ENCODE measurements at places on chromosomes 5 and 9.

DNA sequence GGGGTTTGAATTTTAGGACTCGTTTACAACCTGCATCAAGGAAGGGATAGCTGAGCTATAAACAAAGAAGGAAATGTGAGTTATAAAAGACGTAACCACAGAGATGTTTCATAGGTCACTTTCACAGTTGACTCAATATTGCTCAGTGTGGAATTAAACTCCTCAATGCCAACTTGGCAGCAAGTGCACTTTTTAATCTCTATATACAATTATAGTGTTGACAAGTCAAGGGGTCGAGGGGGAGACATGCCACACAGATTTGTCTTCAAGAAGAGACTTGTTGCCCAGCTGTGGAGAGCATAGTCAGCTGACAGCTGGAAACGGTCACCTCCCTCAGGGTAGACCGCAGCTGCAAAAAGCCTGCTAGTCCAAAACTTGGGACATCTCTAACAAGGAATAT is 163.4 kb upstream of the DMAC1 start:
- no peak for DNase-seq

DNA sequence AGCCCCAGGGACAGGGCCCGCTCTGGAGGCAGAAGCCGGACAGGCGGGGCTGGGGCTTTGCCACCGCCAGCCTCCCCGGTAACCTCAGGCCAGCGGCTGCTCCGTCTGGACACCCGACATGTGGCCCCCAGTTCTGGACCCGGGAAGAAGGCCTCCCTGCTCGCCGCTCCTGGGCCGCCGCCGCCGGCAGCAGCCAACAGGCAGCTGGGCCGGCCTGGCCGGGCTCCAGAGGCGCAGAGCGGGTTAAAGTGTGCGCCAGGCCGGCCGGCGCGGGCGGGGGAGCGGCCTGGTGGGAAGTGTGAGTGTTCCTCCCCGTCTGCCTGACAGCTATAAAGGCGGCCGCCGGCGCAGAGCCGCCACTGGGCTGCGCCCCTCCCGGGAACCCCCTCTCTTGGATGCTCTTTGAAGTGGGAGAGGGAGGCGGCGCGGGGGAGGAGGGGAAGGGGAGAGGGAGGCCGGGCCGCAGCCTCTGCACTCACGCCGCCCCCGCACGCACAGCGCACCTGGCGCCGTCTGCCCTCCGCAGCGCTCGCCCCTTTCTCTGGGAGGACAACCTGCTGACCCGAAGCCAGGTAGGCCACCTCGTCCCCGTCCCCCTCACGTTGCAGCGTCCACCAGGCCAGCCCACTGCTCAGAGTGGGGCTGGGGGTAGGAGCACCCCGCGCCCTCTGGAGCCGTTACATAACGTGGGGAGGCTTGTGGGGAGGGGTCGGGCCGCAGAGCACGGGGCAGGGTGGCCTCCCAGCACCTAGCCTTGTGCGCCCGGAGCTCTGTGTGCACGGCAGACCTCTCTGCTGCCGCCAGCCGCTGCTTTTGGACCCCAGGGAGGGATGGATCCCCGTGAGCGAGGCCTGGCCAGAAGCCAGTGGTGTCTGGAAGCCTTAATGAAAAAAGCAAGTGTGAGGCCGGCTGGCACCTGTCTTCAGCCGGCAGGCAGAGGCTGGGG is at the start of gene ADAMTSL2:
TSS of gene ADAMTSL2 (plus strand) at position 359 of the 946 bp plus-strand sequence. CDS start 2,009 bp downstream, outside the sequence.
- DNase-seq, result peak; percentile 37

- no peak for DNase-seq
Measured at GRCh38 chr9:69757996-69758675, 1.7 kb downstream of the PTAR1 start.

- no peak for DNase-seq
Measured at GRCh38 chr9:71552480-71552879, 215.8 kb downstream of the CEMIP2 start.

DNA sequence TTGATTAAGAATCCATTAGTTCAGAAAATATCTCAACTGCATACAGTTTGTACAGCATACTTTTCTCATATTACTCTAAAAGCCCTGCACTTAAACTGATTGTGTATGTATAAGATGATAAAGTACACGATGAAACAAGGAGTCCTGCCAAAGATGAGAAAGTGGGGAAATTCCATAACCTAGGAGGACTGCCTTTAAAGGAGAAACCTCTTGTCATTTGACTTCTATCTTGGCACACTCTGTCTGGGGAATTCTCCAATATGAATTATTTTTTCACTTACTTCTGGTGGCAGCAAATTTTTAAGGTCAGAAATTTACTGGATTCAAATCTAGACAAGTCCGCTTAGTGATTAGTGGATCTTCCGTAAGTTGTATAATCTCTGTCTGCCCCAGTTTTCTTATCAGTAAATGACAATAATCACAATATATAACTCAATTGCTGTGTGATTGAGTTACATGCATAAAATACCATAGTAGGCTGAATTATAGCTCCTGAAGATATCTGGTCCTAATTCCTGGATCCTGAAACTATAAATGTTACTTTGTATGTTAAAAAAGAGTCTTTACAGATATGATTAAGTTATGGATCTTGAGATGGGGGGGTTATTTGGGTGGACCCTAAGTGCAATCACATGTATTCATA is 17.0 kb upstream of the ISOC1 start:
- DNase-seq, result no peak

GRCh38 chr5:73921741-73922140 is 295.7 kb downstream of the ARHGEF28 start:
- DNase-seq, result no peak

DNA sequence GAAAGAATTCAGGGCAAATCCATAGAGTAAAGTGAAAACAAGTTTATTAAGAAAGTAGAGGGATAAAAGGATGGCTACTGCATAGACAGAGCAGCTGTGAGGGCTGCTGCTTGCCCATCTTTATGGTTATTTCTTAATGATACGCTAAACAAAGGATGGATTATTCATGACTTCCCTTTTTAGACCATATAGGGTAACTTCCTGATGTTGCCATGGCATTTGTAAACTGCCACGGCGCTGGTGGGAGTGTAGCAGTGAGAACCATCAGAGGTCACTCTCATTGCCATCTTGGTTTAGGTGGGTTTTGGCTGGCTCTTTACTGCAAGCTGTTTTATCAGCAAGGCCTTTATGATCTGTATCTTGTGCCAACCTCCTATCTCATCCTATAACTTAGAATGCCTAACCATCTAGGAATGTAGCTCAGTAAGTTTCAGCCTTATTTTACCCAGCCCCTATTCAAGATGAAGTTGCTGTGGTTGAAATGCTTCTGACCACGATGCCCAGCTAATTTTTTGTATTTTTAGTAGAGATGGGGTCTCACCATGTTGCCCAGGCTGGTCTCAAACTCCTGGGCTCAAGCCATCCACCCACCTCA is 42.1 kb downstream of the RFK start:
- DNase-seq, result no peak

DNA sequence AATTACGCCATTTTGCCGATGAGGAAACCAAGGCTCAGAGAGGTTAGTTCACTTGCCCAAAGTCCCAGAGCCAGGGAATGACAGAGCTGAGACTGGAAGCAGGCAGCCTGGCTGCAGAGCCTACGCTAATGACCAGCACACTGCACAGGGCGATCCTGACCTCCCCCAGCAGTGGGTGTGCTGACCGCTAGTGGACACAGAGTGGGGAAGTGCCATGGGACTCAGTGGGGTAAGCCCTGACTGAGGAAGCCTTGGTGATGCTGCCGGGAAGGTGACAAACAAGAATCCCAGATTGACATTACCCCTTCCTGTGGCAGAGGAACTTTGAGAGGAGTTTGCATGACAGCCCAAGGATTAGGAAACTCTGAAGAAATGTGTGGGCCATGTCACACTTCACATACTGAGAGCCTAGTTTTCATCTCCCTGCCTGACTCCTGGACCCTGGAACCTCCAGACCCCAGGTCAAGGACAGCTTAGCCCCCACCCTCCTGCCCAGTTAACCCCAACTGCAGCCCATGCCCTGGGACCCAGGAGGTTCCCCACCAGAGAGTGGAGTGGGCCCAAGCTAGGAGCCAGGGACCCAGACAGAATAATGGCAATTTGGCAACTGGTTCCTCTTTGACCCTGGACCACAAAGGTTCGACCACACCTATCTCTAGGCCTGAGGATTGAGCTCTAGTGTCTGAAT is 19.7 kb upstream of the CSF1R start:
- peak; percentile 11 for DNase-seq

DNA sequence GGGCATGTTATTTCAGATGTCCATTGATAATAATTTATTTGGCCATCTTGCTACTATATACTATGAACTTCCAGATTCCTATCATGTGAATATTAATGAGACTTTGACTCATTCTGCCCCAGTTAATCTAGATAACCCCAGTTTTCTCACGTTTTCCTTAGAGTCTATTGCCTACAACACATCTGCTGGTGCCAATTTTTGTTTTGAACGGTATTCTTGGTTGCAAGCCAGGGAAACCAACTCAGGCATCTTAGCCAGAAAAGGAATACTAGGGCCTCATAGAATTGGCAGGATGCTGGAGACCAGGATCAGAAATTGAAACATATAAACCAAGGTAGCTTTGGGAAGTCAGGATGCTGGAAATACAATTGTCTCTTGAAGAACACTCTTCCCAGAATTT is 28.0 kb upstream of the NPR3 start:
- no peak for DNase-seq

- DNase-seq, result peak; percentile 51
Measured at GRCh38 chr5:159184858-159185381, 24.4 kb downstream of the RNF145 start.

DNA sequence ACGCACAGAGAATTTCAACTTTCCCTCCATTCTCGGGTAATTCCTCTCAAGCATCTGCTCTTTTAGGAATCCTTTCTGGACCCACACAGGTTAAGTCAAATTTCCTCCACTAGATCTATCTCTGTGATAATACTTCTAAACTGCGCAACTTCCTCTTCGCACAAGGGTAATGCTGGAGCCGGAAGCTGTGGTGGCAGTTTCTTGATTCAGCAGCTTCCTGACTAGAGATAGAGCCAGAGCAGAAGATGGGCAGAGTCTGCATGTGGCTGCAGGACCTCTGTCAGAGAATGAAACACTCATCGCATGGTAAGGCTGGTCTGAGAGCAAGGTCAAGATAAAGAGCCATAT is 11.1 kb upstream of the CDC42SE2 start:
- DNase-seq, result peak; percentile 71

GRCh38 chr9:113963017-113963620 is 87.0 kb downstream of the ZNF618 start:
- DNase-seq, result no peak

- DNase-seq, result peak; percentile 69
Measured at GRCh38 chr9:33159777-33160127, 7.4 kb downstream of the B4GALT1 start.

- DNase-seq, result no peak
Measured at GRCh38 chr9:125932012-125932411, 184.8 kb downstream of the PBX3 start.

GRCh38 chr9:88993871-88994460 is 2.7 kb downstream of the S1PR3 start:
- DNase-seq, result no peak

- no peak for DNase-seq
Measured at GRCh38 chr9:130104491-130105193, 50.9 kb downstream of the GPR107 start.

GRCh38 chr5:93343570-93343969 is 237.4 kb downstream of the NR2F1-AS1 start:
- no peak for DNase-seq

- no peak for DNase-seq
Measured at GRCh38 chr5:159471904-159472303, 141.6 kb upstream of the IL12B start.

DNA sequence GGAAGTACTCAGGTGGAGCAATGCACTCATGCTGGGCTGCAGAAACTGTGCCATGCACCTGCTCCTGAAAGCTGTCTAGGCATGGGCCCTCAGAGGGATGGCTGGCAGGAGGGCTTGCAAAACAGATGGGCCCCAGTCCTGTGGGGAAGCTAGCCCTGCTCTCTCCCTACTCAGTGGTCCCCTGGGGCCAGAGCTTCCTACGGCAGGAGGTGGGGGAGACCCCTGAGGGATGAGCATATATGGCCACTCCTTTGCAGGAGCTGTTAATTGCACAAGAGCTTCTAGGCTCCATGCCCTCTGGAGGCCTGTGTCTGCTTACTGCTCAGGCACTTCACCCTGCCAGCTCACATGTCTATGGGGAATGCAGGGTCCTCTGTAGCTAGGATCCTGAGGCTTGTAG is 545.3 kb upstream of the PTPRD start:
- DNase-seq, result no peak

GRCh38 chr5:2135354-2135753 is 252.6 kb upstream of the IRX4 start:
- no peak for DNase-seq

GRCh38 chr9:114405294-114406034 is 17.7 kb upstream of the AKNA start:
- peak; percentile 81 for DNase-seq

DNA sequence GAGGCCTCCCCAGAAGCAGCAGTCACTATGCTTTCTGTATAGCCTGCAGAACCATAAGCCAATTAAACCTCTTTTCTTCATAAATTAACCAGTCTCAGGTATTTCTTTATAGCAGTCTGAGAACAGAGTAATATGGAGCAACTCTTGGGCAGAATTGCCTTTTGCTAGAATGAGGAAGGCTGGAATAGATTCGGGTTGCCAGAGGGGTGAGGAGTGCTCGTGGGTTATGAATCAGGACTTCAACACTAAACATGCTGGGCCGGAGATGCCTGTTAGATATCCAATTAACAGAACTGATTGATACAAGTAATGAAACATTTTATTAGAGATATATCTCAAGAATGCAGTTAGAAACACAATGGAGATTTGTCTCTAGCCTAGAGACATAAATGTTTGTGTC is 140.9 kb upstream of the MAP3K1 start:
- DNase-seq, result no peak

DNA sequence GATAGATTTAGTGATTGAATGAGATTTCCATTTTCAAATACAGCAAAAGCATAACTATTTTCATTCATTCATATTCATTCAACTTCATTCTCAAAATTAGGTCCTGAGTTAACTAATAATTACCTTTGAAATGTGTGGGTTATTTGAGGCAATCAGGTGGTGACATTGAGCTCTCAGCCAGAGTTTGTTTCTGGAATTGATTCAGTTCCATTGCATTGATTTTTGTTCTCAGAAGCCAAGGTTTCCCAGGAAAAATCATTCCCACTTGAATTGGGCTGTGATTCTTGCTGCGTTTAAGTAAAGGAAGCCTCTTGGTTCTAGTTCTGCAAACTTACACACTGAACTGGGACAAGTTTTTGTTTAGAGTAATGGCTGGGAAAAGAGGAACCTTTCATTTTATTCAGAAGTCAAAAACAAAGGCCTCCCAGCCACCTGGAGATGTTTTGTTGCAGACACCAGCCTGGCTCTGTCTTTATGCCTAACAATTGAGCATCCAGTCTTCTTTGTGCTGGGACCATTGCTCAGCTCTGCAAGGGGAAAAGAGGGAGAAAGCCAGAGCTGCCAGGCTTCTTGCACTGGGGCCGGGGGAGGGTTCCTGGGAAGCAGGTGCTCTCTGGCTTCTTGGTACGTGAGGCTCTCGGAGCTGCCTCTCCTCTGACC is 198.6 kb downstream of the TRIO start:
- DNase-seq, result no peak

- DNase-seq, result no peak
Measured at GRCh38 chr9:34524349-34524748, 1.6 kb upstream of the ENHO start.

GRCh38 chr9:77833561-77834429 is 185.7 kb upstream of the GNA14 start:
- DNase-seq, result no peak

GRCh38 chr5:51416149-51416548 is 32.9 kb downstream of the ISL1 start:
- no peak for DNase-seq

- no peak for DNase-seq
Measured at GRCh38 chr9:108078375-108078774, 588.8 kb upstream of the KLF4 start.

GRCh38 chr9:113973226-113973625 is 97.1 kb downstream of the ZNF618 start:
- DNase-seq, result no peak
